ENCODE measurements at places on chromosomes 1 and 21.

GRCh38 chr21:43204638-43205037 lies 35.8 kb downstream of the CRYAA start:
- no peak for DNase-seq

GRCh38 chr1:221816899-221817298 lies 75.0 kb upstream of the DUSP10 start:
- no peak for DNase-seq

DNA sequence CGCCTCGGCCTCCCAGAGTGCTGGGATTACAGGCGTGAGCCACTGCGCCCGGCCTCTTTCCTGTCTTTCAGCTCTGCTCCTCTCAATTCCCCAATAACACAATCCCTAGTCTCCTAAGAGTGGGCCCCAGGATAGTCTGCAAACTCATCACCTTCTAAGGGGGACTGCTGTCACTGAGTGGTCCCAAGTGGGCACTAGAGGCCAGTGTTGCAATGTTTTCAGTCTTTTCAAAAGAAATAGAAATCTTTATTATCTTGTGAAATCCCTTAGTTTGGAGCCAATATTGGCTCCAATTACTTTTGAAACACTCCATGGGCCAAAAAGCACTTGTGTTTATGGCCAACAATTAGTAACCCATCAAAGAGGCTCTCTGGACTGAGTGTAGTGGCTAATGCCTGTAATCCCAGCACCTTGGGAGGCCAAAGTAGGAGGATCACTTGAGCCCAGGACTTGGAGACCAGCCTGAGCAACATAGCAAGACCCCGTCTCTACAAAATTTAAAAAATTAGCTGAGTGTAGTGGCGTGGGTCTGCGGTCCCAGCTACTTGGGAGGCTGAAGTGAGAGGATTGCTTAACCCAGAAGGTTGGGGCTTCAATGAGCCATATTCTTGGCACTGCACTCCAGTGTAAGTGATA lies 28.6 kb upstream of the ZNF697 start:
- no peak for DNase-seq

DNA sequence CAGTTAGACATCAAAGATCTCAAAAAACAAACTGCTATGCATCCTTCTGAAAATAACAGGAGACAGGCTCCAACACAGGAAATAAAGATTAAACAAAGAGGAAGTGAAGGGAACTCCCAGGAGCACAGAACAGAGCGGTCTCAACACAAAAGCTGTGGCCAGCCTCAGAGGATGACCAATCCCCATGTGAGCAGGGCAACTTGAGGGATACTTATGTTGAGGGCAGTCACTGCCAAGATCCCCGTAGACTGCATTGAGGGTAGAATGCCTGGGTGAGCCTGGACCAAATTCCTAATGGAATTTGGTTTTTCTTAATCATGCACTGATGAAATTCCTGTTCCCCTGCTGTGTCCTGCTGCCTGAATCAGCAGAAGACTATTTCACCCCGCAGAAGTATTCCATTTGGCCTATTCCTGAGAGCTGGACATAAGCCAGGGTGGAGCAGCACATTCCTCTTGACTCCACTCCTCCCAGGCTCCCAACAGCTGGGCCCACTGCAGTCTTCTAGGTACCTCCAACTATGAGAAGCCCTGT lies 49.0 kb downstream of the JAK1 start:
- no peak for DNase-seq

Data from stimulated activated CD4-positive, alpha-beta T cell treated with anti-CD3 and anti-CD28 coated beads, Interleukin-15, amount 100 ng/mL, for 48 hours (primary cell).